H1 (cell line): ENCODE measurements at places on chromosomes 12 and 14. TPM values are rescaled to one million over a fixed set of nuclear protein-coding genes. Genes with fewer than 3 reads are reported as not detected.

Gene KCNK10
- total RNA-seq: 0.63 and 0.94 TPM in 2 replicates

Gene FAIM2
- 0.89 and 1.4 TPM in 2 replicates for total RNA-seq

Gene PZP
- total RNA-seq: not detected in 2 replicates

Gene AMIGO2
- total RNA-seq: 3.3 TPM in 2 replicates

Gene KRT4
- total RNA-seq: not detected in 2 replicates

Gene BLTP3B
- 24.4 and 28.6 TPM in 2 replicates for total RNA-seq

Gene C12orf50
- total RNA-seq: not detected in 2 replicates
